ENCODE measurements at places on chromosomes 5 and 9.
A peak's percentile ranks its signal among the peaks of the same experiment; 100 is the strongest.

DNA sequence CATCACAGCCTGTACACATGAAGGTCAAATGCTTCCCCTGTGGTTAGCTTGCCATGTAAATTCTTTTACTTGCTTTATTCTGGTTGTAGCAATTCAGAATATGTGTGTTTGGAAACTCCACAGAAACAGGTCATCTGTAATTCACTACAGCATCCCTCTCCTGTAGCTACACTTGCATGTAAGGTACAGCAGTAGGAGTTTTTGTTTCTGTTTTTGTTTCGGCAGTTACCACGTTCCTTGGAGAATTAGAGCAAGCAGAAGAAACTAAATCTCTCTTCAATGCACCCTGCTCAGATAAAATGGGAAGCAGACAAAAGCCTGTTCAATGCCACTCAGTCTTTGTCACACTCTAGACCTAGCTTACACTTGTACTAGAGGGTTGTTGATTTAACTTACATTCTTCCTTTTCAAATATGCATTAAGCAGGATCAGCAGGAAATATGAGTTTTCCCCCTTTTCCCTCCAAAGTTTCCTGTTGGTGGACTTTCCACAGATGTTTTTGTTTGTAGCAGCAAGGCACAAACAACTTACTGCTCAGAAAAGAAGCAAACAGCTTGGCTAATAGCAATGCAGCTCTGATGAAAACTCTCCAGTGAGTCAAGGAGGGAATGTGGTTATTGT is 80.9 kb downstream of the YIPF5 start:
- DNase-seq: no peak

GRCh38 chr9:33731142-33731541 is 64.2 kb upstream of the PRSS3 start:
- DNase-seq: no peak

DNA sequence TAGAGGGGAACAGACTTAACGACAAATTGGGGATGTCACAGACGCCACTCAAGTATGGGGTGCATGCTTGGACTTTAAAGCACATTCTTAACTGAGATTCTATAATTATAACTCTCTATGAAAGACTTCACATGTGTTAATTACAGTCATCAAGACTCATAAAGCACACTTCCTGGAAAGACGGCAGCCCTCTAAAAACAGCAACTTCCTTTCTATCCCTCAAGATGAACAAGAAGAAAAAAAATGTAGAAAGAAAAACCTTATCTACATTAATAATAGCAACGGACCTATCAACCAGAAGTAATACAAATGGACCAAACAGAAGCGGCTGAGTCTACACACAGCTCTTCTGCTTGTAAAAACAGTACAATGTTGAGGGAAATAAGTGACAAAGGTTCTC is 21.2 kb downstream of the GNAQ start:
- DNase-seq: no peak

DNA sequence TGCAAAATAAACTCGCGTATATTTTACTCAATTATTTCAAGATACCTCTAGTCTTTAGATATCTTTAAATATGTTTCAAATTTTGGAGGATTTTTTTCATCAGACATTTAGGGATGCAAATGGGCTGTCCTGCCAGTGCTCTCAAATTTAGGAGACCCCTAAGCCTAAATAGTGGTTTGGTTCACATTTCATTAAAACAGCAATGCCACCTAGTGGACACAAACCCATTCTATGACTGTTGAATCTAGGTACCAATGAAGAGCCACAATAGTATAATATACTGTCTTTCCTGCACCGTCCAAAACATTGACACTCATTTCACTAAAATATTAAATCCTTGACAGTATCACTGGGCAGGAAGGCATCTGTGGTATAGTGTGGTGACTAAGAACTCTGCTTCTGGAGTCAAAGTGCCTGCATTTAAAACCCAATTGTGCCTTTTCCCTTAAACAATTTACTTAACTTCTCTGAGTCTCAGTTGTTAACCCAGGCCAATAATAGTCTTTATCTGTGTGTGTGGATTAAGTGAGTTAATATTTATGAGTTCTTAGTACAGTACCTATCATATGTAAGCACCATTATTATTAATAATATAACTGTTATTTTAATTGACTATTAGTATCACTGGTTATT is 148.0 kb downstream of the RORB start:
- DNase-seq: peak; percentile 19

- no peak for DNase-seq
These were observed 10.1 kb downstream of the LCN10 start for GRCh38 chr9:136732444-136733178.

- no peak for DNase-seq
These were observed 515.8 kb downstream of the KDM4C start for GRCh38 chr9:7273575-7273974.

DNA sequence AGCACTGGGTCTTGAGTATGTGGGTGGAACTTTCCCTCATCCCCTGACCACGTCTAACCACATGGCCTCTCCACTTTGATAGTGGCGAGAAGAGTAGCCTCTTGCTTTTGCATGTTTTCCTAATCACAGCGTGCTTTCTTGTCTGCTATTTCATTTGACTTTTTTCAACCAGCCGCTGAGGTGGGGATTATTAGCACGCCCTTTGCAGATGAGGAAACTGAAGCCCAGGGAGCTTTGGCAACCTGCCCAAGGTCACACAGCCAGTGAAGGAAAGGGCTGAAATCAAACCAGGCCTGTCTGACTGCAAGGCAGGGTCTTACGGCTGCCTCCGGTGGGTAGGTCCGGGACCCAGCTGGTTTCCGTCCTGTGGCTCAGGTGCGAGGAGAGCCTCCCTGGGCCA is 106.5 kb upstream of the MSX2 start:
- DNase-seq: no peak

DNA sequence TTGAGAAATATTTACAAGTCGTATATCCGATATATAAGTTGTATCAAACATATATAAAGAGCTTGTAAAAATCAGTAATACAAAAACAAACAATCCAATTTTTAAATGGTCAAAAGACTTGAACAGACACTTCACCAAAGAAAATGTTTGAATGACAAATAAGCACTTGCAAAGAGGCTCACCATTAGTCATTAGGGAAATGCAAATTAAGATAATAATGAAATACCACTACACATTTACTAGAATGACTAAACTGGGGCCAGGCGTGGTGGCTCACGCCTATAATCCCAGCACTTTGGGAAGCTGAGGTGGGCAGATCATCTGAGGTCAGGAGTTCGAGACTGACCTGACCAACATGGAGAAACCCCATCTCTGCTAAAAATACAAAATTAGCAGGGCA is 134.6 kb upstream of the HAND1 start:
- no peak for DNase-seq

Data from hypothalamus (tissue), 51 donors.